ENCODE measurements at places on chromosomes 4 and X.

DNA sequence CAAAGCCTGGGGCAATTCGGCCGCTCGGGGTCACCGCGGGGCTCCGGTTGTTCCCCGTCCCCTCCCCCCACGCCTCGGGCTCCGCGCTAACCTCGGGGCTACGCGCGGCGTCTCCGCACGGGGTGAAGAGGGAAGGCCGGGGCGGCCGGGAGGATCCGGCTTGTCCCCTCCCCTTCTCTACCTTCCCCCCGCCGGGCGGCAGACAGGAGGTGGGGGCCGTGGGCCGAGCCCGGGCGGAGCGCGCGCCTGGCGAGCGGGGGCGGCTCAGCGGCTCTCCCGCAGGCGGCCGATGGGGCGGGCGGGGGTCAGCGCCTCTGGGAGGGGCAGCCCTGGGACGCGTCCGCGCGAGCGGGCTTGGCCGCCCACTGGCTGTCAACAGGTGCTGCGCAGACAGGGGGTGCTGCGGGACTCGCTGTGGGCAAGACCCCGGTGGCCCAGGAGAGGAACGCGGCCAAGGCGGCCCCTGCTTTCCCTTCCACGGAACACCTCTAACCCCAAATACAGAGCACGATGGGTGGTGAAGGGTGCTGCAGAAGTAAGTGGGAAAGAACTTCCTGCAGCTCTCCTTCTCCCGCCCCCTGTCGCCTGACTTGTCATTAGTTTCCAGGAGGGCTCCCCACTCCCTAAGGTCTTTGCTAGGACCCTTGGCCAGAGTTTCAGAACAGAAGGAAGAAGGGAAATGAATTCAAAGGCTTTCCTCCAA, at the start of gene PDGFC:
Gene PDGFC, minus strand, starts transcription at position 124 of the 703 bp plus-strand sequence. CDS start 896 bp downstream, outside the sequence.
- no peak for DNase-seq

GRCh38 chr4:3285558-3286334, 7.1 kb upstream of the RGS12 start:
- no peak for DNase-seq

GRCh38 chr4:146143888-146144287, 31.6 kb upstream of the LSM6 start:
- DNase-seq = no peak

- DNase-seq = no peak
Observed at GRCh38 chr4:176875446-176875930, 82.8 kb upstream of the VEGFC start.

DNA sequence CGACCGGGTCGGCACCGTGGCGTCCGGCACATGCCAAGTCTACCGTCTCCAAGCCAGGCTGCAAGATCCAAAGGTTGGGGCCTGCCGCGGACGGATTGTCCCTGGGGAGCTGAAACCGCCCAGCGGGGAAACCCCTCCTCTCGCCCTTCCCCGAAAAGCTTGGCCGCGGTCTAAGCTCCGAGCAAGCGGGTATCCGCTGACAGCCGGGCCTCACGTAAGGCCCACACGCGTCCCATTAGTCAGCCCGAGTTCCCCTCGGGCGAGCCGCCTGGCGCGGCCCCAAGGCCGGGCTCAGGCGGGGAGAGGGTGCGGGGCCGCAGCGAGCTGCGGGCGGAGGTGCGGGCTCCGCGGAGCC, 6.8 kb upstream of the BCOR start:
- no peak for DNase-seq

DNA sequence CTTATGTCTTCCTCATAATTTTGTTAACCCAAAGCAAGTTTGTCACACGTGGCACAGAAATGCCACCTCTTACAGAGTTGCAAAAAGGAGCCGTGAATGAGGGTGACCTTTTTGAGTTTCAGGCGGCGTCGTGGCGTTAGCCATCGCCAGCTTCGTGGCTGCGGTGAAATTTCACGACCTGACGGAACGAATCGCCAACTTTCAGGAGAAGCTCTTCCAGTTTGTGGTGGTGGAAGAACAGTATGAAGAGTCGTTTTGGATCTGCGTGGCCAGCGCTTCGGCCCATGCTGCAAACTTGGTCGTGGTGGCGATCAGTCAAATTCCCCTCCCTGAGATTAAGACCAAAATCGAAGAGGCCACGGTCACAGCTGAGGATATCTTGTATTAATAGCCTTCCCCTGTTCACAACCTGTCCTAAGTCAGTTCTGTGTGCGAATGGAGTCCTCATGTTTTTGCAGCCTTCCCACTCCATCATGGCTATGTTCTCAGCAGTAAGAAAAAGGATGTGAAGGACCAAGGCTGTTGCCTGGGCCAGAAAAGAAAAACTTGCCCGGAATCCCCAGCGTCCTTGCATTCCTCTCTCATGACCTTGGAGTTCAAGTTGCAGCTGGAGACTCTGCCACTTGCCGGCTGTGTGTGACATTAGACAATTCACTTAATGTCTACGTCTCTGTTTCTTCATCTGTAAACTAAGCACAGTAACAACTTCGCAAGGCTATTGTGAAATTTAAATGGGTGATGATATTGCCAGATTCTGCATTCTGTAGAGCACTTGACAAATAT, 11.9 kb downstream of the CLRN2 start:
- no peak for DNase-seq

GRCh38 chr4:92830771-92831170, 527.0 kb downstream of the GRID2 start:
- no peak for DNase-seq

- no peak for DNase-seq
Observed at GRCh38 chr4:552019-552418, 24.1 kb downstream of the TMEM271 start.

DNA sequence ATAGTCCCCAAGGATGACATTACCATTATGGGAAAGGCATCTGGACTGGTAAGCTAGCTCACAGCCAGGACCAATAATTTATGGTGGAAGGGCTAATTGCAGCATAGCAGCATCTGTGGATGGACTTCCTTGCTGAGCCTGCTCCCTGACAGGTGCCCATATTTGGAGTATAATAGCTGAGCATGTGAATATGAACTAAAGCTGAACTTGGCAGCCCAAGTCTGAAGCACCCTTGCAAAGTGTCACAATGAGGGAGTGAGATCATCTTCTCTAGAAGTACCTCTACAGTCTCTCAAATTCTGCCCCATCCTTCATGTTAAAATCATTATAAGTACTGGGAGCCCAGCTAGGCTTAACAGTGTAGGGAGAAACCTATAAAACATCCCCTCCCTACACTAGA, 128.2 kb upstream of the INPP4B start:
- DNase-seq = no peak

DNA sequence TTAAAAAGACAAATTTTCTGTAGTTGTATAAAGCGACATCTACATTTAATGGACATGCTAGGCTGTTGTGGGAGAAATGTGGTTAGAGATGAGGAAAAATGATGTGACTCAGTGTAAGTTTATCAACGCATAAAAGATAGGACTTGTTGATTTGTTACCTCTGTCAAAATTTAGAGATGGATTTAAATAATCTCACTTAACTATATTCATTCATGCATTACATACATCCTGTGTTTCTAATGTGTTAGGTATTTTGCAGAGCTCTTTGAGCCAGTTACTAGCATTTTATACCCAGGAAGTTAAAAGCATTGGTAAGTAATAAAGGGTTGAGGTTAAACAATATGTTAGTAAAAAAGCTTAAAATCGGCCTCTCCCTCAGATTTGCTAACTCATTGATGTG, 34.3 kb downstream of the METAP1 start:
- DNase-seq = no peak

DNA sequence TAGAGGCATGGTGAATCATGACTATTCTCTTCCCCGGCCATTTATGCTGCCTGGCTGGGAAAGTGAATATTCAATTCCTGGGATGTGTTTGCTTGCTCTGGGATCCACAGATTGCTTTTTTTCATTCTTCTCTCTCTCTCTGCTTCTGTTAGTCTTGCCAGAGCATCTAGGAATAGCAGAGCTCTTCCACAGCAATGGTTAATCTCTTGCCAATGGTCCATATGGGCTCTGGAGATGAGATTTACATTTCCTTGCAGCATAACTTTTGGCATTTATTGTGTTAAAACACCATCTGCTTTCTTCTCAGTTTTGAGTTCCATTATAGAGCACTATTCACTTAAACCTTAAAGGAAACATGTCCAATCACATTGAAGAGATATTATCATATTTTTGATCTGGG, 59.2 kb upstream of the GUCY1A1 start:
- DNase-seq = no peak

DNA sequence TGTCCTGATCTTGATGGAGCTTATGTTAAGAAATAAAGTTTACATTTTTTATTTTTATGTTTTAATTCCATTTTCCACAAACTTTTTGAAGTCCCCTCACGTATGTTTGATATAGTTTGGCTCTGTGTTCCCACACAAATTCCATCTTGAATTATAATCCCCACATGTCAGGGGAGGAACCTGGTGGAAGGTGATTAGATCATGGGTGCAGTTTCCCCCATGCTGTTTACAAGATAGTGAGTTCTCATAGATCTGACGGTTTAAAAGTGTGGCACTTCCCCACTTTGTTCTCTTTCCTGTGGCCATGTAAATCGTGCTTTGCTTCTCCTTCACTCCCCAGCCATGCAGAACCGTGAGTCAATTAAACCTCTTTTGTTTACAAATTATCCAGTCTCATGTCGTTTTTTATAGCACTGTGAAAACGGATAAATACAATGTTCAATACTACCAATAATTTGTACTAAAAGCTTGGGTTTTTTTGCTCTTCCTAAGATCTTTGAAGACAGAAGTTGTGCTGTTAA, 89.8 kb downstream of the PAPSS1 start:
- DNase-seq = no peak

- no peak for DNase-seq
Observed at GRCh38 chr4:105936901-105937300, 41.6 kb downstream of the NPNT start.

DNA sequence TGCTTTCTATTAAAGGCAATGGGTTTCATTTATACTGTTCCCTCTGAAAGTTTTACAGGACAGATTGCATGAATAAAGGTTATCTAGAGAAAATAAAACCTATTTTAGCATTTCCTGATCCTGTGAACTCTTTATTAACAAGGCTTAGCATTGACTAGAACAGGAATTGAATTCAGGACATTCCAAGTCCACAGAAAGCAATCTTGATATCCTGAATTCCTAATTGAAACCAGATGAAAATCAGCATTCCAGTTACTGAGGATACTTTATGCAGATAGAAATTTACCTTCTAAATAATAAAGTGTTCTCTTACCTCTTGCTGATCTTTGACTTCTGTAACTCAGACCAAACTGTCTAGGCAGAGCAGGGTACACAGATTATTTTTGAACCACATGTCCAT, 151.4 kb downstream of the ZNF518B start:
- no peak for DNase-seq

DNA sequence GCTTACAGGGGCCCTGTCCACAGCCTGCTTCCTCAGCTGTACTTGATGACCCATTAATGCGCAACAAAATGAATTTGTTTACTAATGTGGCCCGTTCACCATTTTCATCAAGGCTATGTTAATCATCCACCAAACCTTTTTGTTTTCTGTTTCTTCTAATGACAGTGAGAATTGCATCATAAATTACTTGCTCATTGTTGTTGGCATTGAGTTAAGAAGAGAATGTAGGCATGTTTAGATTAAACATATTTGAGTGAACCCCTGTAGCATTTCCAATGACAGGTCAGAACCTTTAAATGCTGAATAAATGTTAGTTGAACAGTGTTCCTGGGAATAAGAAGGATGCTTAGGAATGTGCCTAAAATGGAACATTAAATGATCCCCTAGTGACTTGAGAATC, 183.4 kb downstream of the SPRY1 start:
- no peak for DNase-seq

GRCh38 chr4:112156112-112156511, 10.9 kb downstream of the FAM241A start:
- DNase-seq = no peak

DNA sequence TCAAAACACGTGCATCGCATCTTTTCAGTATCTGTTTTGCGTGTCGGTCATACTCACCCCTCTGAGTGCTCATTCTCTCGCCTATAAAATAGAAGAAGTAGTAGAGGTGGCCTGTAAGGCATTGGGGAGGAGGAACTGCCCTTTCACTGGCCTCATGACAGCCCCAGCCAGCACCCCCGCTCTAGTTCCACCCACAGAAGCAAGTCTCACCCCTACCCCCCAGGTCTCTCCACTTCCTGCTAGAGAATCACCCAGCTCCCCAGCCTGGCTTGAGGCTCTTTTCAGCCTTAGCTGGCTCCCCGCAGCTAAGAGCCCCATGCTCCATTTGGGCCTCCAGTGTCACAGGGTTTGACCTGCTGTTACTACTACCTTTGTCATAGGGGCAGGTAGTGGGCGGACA, 11.8 kb downstream of the HDAC6 start:
- no peak for DNase-seq

GRCh38 chr4:40536032-40536431, 93.6 kb downstream of the RBM47 start:
- DNase-seq = no peak

GRCh38 chr4:95155759-95156451, 392.9 kb downstream of the UNC5C start:
- no peak for DNase-seq

DNA sequence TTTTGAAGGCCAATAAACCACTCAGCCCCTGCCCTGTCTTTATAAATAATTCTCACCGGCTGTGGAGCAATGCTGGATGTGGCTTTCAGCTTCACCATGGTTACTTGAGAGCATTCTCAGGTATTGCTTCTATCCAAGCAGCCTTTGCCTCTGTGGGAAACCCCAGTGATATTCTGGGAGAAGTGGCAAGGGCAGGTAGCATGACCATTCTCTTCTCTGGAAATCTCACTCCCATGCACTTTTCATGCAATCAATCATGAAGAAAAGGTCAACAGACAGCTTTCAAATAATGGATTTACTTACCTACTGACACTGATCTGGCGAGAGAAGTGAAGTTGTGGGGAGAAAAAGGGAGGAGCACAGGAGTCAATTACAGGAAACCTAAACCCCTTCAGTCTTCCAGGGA, 49.5 kb downstream of the UNC5C start:
- no peak for DNase-seq

DNA sequence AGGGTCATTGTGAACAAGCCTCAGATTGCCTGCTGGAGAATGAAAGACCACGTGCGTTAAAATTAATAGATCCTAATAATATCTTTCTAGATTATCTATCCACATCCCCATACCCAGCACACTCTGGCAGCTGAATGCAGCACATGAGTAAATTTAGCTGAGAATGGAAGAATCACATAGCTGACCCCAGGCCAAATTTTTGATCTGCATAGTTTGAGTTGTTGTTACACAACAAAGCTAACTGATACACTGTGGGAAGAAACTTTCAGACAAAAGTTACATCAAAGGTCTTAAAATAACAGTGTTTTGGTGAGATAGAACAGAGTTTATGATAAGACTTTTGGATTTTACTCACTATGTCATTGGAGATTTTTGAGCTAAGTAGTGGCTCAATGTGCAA, 72.4 kb upstream of the ANXA10 start:
- DNase-seq = no peak

- no peak for DNase-seq
Observed at GRCh38 chrX:10159145-10159468, 2.3 kb downstream of the CLCN4 start.

GRCh38 chr4:109649872-109650271, 53.4 kb downstream of the CASP6 start:
- DNase-seq = no peak

GRCh38 chr4:26420913-26421312, 69.4 kb downstream of the CCKAR start:
- DNase-seq = no peak

GRCh38 chrX:86028681-86029080, 18.7 kb downstream of the CHM start:
- DNase-seq = no peak

Data from stimulated activated CD8-positive, alpha-beta memory T cell treated with anti-CD3 and anti-CD28 coated beads, Interleukin-7, amount 100 ng/mL, for 48 hours (primary cell).